ENCODE measurements at places on chromosomes 2 and 18.
A peak's percentile ranks its signal among the peaks of the same experiment; 100 is the strongest.

- no peak for DNase-seq
Measured at GRCh38 chr2:134406311-134406710, 152.4 kb downstream of the MGAT5 start.

- no peak for DNase-seq
Measured at GRCh38 chr2:162198239-162198638, 45.0 kb downstream of the FAP start.

DNA sequence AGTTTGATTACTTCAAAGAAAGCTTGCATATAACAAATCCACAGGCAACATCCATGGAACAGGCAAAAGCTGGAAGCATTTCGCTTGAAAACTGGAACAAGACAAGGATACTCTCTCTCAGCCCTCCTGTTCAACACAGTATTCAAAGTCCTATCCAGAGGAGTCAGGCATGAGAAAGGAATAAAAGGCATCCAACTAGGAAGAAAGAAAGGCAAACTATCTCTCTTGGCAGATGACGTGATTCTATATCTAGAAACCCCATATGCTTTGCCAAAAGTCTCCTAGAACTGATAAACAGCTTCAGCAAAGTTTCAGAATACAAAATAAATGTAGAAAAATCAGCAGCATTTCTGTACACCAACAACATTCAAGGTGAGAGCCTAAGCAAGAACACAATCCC, 34.1 kb upstream of the MC4R start:
- no peak for DNase-seq

DNA sequence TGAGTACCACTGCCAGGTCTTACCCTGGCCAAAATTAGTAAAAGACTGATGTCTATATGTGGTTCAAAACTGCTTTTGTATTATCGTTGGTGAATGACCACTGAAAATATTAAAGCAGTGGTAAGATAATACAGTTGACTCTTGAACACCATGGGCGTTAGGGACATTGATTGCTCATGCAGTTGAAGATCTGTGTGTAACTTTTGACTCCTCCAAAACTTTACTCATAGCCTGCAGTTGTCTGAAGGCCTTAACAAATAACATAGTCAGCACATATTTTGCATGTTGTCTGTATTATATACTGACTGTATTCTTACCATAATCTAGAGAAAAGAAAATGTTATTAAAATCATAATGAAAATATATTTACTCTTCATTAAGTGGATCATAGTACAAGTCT, 5.8 kb upstream of the ANKRD12 start:
- no peak for DNase-seq

- DNase-seq = no peak
Measured at GRCh38 chr2:6864923-6865345, 773 bp downstream of the CMPK2 start.

- DNase-seq = no peak
Measured at GRCh38 chr2:1628893-1629292, 115.4 kb downstream of the PXDN start.

- DNase-seq = no peak
Measured at GRCh38 chr18:32803568-32803967, 30.7 kb upstream of the KLHL14 start.

GRCh38 chr2:203835892-203836800, 31.4 kb upstream of the CTLA4 start:
- no peak for DNase-seq

- no peak for DNase-seq
Measured at GRCh38 chr2:237141571-237142051, 55.9 kb downstream of the COPS8 start.

GRCh38 chr2:47174733-47175361, 19.7 kb upstream of the STPG4 start:
- peak; percentile 42 for DNase-seq

GRCh38 chr2:200662727-200663126, 76.9 kb downstream of the AOX1 start:
- no peak for DNase-seq

DNA sequence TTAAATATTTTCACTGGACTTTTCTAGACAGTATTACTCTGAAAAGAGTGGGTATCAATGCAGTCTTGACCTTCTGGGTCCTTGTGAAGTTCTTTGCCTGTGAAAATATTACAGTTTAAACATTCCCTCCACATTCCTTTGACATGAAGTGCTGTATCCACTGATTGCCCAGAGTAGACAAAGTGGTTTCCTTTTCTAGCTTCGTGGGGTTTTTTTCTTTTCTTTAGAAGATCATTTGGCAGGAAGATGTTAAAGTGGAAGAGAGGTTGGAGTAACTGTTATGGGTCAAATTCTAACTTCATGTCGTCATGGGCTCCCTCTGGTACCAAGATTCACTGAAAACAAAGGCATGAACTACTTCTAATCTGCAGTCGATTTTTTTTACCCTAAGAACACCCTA, 496.9 kb downstream of the EPHA4 start:
- DNase-seq = no peak

GRCh38 chr2:207337234-207338219, 171.8 kb upstream of the KLF7 start:
- DNase-seq = no peak

DNA sequence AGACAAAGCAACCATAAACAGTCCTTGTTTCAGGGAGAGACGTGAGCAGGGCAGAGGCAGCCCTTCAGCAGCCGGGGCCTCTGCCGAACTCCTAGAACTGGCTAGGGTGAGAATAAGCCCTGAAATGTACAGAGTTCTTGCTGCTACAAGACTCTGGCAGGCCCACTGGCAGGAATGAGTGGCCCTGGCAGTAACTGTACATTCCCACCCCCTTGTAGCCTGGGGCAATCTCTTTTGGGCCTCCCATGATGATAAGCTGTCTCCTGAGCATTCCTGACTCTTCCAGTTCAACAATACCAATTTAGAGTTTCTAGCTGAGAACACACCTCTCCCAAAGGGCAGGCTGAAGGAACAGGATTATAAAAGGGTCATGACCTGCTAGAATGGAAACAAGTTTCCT, 54.3 kb downstream of the HAUS1 start:
- DNase-seq = no peak

GRCh38 chr2:205706769-205707381, 24.6 kb downstream of the NRP2 start:
- DNase-seq = peak; percentile 45

DNA sequence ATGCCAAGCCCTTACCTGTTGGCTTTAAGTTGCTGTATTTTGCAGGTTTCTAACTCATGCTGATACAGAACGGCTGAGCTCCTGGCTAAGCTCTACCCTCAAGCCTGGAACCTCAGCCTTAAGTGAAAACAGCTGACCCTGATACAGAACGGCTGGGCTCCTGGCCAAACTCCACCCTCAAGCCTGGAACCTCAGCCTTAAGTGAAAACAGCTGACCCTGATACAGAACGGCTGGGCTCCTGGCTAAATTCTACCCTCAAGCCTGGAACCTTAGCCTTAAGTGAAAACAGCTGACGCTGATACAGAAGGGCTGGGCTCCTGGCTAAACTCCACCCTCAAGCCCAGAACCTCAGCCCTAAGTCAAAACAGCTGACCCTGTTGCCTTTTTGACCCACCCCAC, 17.6 kb upstream of the DNER start:
- no peak for DNase-seq

DNA sequence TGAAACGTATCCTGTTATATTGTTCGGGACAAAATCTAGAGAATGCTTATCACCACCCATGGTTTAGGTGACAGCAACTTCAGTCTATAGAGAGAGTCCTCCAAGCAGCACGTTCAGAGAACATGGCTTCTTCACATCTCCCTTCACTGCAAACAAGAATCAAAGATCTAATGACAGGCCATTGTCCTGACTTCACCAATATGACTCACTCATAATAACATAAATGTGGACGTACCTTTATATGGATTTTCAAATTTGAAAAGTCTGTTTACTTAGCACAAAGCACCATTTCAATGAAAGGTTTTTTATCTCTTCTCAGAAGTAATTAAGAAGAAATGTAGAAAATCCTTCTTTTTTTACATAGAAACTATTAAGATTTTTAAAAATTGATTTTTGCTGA, 46.7 kb downstream of the KLF7 start:
- no peak for DNase-seq

DNA sequence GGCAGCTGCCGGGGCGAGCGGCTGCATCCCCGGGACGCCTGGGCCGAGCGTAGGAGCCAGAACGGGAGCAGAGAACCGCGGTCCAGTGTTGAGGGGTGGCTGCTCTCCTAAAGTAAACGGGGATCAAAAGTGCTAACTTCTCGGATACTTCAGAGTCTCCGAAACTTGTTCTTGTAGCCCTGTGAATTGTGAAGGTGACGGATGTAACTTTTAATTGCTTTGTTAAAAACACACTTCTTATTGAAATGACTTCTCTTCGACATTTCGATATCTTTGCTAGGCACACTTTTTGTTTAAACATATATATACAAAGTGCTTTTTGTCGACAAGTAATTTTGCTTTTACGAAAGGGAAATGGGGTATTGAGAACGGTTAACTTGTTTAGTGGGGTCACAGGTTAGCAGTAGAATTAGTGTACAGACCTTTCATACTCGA, 540 bp downstream of the ATP9B start:
- DNase-seq = no peak
